ENCODE measurements at places on chromosomes 12 and 14. TPM values are rescaled to one million over a fixed set of nuclear protein-coding genes. Genes with fewer than 3 reads are reported as not detected.

Gene ADCY6
- 207 TPM for total RNA-seq

Gene FGD4
- 51.7 TPM for total RNA-seq

Gene TAS2R8
- total RNA-seq = not detected

Gene GPR137C
- total RNA-seq = 0.43 TPM

Gene KRT71
- not detected for total RNA-seq

Gene BICDL1
- total RNA-seq = 10.6 TPM

DNA sequence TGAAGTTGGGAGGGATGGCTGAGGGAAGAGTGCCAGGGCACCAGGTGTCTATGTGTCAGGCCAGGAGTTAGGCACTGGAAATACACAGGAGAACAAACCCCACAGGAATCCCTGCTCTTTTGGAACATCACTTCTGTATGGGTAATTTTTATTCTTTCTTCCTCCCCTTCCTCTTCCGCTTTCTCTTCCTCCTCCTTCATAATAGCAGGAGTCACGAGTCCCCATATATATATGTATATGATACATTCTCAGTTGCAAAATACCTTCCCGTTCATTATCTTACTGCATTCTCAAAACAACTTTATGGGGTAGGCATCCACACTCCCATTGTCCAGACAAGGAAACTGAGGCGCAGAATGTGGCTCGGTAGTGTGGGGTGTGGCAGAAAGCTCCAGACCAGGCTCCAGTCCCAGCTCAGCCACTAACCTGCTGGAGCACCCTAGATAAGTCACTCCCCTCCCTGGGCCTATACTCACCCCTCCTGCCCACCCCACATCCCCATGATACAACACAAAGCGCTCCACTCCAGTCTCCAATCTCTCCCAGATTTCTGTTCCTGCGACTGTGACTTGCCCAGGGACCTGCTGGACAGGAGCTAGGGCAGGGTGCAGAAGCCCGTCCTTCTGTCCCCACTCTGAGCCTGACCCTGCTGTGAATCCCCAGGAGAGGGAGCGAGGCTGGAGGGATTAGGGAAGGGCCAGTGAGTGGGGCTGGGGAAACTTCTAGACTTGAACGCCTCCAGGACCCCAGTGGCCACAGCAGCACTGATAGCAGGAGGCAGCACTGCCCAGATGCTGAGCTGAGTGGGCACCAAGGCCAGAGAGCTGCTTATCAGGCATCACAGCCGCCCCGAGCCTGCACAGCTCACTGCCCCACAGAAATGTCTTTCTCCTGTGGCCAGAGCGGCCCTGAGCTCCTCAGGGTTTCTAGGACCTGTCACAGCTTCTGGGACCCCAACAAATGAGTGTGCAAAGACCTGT is 1.4 kb upstream of the AQP2 start:
- no peak for DNase-seq

- no peak for DNase-seq
These were observed 12.0 kb downstream of the C12orf75 start for GRCh38 chr12:105342464-105342863.

GRCh38 chr12:69732088-69732487 is 6.6 kb upstream of the RAB3IP start:
- no peak for DNase-seq

- no peak for DNase-seq
These were observed 9.9 kb downstream of the CCDC175 start for GRCh38 chr14:59566725-59567124.

DNA sequence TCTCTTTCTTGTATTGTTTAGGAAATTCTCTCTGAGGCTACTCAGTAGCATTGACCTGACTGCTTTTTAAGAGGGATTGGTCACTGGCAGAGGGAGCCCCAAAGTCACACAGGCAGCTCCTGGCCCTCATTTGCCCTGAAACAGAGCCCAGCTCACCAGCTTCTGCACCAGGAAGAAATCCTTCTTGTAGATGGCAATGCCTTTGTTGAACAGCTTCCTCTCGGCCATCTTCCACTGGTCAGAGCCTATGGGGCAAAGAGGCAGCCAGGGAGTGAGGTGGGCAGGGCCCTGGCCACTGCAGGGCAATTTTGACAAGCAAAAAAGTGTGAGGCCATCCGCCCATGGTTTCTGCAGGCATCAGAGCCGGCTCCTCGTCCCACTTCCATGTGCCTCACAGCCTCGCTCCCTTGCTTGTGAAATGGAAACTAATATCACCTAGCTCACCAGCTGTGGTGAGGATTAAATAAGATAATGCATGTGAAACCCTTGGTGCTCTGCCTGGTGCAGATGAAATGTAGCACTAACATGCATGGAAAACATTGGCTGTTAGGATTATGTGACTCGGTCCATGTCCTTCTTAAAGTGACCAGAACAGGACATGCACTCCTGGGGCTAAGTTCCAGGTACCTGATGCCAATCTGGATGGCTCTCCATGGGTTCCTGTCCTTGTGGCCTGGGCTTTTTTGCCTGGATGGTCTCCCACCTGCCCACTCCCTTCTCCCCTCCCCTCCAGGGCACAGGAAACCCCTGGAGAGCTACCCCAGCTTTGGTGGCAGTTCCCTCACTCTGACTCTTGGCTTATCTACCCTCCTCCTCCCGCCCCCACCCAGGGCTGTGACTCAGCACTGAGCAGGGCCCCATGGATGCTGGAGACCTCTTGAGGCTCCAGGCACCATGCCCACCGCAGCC is 11.2 kb upstream of the PNMA1 start:
- DNase-seq = no peak

DNA sequence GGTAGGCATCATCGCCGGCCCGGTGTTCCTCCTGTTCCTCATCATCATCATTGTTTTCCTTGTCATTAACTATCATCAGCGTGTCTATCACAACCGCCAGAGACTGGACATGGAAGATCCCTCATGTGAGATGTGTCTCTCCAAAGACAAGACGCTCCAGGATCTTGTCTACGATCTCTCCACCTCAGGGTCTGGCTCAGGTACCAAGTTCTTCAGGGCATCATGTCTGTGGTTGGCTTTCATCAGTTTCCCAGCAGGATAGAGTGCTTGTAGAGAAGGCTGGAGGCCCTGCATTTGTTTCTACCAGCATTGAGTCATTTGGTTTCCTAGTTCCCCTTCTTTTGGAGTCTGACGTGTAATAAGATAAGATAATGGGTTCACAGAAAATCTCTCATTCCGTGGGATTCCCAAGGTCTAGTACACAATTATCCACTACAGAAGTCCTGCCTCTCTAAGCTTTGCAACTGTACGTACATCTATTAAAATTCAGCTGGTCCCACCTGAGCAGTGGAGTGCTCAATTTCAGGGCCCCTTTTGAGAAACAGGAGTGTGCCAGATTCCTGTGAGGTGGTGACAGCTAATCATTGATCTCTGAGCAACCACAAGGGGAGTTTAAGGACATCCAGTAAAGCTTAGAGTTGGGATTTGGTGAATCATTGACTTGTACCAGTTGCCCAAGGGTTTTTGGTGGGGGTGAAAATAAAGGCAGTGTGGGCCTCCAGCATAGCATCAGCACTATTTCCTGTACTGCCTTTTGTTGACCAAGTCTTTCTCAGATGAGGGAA is 25.1 kb downstream of the ACVR1B start:
- DNase-seq = no peak

- no peak for DNase-seq
These were observed 30.5 kb downstream of the ATL1 start for GRCh38 chr14:50590464-50590863.

GRCh38 chr12:58139894-58140293 is 198.5 kb downstream of the ATP23 start:
- DNase-seq = no peak

DNA sequence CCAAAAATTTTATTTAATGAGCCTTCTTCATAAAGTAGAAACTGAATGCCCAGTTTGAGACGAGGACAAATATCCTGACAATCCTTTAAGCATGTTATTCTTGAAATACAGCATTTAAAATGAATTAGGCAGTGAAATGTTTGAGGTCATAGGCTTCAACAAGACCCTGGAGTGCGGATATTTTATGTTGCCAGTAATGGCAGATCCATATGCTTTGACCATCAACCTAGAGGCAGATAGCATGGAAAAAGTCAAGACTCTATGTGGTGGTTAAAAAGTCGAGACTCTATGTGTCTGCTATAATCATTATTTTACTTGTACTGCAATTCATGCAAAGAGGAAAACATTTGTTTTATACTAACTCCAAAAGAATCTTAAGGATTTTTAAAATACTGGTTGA is 2.0 kb upstream of the MAP4K5 start:
- DNase-seq = no peak

DNA sequence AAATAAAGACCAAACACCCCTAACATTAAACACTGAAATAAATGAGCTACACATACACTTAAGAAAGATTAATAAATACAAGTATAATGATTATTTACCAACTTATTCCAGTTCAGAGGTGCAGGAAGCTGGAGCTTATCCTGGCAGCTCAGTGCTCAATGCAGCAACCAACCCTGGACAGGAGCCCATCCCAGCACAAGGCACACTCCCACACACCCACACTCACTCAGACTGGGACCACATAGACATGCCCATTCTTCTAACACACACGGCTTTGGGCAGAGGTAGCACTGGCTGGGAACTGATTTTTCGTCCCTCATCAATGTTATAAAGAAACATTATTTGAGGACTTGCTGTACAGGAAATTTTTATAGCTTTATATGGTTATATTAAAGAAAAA is 797.4 kb downstream of the RPS29 start:
- DNase-seq = no peak

DNA sequence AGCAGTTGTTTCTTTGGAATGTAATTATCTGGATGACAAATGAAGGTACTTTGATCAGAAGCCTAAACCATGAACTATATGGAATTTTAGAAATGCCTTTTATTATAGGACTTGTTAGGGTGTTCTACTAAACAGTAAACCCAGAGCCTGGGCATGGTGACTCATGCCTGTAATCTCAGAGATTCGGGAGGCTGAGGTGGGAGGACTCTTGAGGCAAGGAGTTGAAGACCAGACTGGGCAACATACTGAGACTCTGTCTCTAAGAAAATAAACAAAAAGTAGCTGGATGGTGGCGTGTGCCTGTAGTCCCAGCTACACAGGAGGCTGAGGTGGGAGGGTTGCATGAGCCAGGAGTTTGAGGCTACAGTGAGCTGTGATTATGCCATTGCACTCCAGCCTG is 23.9 kb downstream of the PALS1 start:
- DNase-seq = no peak

GRCh38 chr12:53950437-53950773 is 4.3 kb upstream of the HOXC12 start:
- DNase-seq = no peak

DNA sequence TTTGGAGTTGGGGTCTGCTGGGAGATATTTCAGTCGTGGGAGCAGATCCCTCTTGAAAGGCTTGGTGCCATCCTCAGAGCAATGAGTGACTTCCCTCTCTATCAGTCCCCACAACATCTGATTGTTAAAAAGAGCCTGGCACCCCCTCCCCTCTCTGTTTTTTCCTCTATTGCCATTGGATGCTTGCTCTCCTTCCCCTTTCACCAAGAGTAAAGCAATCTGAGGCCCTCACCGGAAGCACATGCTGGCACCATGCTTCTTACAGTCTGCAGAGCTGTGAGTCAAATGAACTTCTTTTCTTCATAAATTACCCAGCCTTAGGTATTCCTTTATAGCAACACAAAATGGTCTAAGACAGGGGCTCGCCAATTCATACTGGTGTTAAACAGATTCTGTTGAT is 99.1 kb upstream of the CCND2 start:
- no peak for DNase-seq

DNA sequence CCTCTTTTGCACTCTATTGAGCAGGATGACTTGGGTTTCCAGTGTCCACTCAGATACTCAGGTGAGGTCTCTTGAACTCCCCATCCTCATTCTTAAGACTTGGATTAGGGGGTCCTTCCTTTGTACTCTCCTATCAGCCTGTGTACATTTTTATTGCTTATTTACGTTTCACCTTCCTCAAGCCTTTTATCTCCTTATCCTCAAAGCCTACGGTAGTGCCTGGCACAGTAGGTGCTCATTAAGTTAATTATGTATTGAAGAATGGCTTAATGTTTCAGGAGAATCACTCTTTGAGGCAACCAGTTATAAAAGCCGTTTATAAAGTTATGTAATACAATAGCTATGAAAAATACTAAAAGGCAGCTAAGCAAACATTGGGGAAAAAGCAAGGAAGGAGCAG is 315.7 kb downstream of the NPAS3 start:
- DNase-seq = no peak

- no peak for DNase-seq
These were observed 264.0 kb upstream of the GRIP1 start for GRCh38 chr12:66942741-66943465.

Data from mucosa of descending colon (tissue), 3 donors.